Right hindlimb (tissue), 1 donor: ENCODE measurements at places on chromosomes 6 and 20.
A peak's percentile ranks its signal among the peaks of the same experiment; 100 is the strongest.

DNA sequence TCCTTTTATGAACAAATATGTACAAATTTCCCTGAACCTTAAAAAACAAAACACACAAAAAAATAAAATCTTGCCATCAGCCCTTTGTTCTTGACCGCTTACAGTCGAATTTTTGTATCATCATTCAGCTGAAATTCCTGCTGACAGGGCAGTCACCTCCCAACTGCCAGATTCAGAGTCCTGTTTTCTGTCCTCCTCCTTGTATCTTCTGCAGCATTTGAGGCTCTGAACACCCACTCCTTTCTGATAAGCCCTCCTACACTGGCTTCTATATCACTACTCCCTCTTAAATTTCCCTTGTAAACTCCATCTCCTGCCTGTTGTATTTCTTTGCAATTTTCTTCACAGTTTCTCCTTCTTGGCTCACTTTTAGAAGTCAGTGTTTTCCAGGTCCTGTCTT lies 77.8 kb upstream of the CCN6 start:
- DNase-seq: no peak

DNA sequence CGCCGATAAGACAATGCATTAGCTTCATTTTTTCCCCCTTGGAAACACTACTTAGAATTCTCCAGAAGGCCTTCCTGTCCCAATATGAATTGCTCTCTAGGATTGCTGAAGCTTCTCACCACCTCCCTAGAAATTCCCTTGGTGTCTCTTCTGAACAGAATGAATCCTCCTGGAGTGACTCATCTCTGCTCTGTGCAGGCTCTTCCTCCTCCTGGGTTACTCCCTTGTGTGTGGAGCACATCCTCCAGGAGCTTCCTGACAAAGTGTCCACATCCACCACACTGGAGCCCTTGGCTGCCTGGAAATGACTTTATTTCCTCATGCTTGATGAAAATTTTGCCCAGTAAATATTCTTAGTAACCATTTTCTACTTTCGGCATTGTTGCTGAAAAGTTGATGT lies 54.4 kb downstream of the DTNBP1 start:
- DNase-seq: no peak

DNA sequence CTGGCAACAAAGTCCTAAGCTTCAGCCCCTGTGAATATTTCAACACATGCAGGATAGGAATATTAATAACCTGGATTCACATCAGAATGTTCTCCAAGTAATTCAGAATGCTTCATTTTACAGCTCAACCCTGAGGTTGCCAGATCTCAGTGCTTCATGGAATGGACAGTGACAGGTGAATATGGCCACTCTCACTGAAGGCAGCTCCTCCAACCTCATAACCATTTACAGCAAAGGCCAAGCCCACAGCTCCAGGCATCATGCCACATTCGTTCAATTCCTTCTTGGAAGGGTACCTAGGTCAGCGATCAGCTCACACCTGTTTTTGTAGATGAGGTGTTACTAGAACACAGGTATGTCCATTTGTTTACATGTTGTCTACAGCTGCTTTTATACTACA lies 17.1 kb downstream of the CLIC5 start:
- no peak for DNase-seq

- no peak for DNase-seq
These were observed 5.2 kb upstream of the GOPC start for GRCh38 chr6:117607511-117607910.

- no peak for DNase-seq
These were observed 325.9 kb downstream of the PLCB1 start for GRCh38 chr20:8457978-8458377.

- DNase-seq: no peak
These were observed 809.6 kb downstream of the TENT5A start for GRCh38 chr6:80942911-80943310.

DNA sequence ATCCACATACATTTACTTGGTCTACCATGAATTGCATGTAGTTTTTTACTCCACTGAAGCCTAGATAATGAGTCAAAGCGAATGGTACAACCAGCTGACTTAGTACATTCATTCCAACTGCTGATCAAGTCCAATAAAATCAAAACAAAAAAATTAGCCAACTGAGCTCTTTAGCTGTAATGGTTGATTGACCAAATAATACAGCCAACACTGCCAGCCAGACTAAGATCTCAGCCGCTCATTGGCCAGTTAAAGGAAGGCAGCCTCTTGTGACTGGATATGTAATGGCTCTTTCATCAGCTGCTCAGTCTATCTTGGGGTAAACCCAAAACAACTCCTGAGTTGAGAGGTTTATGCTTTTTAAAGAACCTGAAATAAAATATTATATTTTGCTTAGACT lies 204.3 kb upstream of the RSPO3 start:
- no peak for DNase-seq

GRCh38 chr20:38725148-38725901 lies 1.0 kb downstream of the SLC32A1 start:
- DNase-seq: no peak

DNA sequence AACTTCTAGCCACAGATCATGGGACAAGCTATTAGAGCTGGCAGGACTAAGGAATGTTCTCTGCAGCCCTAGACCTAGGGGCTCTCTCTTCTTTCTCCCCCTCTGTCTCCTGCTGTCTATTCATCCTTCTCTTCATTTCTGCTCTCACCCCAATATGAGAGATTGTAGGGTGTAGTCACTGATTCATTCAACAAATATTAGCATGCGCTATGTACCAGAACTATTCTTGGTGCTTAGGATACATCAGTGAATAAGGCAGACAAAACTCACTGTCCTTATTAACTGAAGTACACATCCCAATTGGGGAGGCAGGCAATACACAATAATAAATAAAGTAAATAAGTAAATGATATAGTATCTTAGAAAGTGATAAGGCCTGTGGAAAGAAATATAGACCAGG lies 14.7 kb upstream of the SIRPB2 start:
- DNase-seq: no peak

DNA sequence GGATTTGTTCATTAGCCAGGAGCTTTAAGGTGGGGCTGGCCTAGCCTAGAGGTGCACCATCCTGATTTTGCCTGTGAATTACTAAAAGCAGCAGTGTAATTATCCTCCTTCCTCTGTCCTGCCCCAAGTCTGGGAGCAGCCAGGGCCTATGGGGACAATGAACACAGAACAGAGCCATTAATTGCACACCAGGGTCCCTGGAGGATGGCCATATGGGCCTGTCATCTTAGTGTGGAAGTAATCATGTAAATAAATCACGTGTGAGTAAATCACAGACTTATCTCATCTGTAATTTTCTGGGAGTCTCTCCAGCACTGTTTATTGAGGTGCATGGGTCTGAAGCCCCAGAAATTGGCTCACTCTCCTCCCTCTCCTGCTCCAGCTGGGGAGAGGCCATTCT lies 176.3 kb downstream of the LRFN2 start:
- no peak for DNase-seq

- peak; percentile 41 for DNase-seq
These were observed 20.4 kb upstream of the EFHC1 start for GRCh38 chr6:52399511-52400312.

GRCh38 chr6:139881236-139881635 lies 506.8 kb upstream of the CITED2 start:
- DNase-seq: no peak

DNA sequence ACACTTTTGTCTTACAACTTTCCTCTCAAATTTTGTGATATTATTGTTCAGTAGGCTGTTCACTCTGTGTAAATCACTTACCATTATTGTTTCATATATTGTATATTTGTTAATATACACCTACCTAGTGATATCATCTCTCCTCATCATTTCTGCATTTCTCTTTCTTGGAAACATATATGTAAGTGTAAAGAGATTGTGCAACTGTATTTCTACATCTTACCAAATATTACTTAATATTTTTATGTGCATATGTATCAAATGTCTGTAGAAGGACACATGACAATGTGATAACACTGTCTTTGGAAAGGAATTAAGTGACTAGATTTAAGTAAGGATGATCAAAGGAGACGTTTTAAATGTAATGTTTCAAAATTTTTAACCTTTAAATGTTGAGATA lies 30.2 kb downstream of the ZNF322 start:
- DNase-seq: no peak

- no peak for DNase-seq
These were observed 9.2 kb downstream of the ADRM1 start for GRCh38 chr20:62311832-62312661.

DNA sequence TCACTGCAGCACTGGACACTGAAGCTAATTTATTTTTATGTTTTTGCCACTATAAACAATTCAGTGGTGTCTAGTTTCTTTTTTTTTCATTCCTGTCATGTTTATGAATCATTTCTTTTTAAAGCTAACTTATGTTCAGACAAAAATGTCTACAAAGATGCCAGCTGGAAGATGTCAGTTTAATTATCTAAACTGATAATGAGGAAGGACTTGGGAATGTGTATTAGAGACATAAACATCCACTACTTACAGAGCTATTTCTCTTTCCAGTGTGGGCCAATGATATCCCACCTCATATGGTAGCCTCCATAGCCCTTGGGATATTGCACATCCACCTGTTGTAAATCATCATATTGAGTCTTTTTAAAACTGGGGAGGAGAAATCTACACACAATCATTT lies 132.1 kb upstream of the FAM184A start:
- DNase-seq: no peak

DNA sequence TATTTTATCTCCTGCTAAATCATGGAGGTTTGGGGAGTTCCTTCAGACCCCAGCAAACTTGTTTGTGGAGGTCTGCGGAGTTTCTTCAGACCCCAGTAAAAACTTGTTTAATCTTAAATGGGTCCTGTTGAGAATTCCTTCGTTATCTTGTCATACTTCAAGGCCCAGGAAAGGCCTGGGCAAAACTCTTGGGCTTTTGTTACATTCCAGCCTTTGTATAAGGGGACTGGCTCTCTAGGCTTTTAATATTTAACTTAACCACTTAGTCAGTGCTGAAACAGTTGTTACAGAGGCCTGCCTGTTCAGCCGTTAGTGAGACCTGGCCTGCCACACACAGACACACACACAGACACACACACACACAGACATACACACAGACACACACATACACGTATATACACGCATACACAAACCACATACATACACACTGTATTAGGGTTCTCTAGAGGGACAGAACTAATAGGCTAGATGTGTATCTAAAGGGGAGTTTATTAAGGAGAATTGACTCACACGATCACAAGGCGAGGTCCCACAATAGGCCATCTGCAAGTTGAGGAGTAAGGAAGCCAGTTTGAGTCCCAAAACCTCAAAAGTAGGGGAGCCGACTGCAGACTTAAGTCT lies 21.3 kb upstream of the CST3 start:
- DNase-seq: no peak

DNA sequence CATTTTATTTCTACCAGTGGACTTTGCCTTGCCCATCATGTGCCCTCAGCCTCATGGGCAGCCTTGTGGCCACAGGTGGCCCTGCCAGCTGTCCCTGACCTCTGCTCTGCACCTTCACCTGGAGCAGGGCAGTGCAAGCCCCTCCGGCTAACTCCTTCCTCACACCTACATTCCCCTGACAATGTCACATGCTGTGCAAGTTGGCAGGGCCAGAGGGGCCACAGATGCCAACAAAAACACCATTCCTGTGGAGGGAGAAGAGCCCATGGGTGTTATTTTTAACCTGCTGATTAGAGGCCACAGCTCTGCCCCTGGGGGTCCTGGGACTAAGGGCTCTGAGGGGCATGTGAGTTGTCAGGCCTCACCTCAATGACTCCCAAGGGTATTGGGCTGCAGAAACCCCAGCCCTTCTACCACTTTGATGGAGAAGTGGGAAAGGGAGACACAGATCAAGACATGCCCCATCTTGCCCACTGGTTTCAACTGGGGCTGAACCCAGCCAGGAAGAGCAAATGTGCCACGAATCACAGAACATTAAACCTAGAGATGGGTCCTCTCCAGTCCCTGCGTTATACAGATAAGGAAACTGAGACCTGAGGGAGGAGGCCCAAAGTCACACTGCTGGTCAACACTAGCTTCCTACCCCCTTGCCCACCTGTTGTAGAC lies 65.0 kb downstream of the MRPL14 start:
- no peak for DNase-seq

DNA sequence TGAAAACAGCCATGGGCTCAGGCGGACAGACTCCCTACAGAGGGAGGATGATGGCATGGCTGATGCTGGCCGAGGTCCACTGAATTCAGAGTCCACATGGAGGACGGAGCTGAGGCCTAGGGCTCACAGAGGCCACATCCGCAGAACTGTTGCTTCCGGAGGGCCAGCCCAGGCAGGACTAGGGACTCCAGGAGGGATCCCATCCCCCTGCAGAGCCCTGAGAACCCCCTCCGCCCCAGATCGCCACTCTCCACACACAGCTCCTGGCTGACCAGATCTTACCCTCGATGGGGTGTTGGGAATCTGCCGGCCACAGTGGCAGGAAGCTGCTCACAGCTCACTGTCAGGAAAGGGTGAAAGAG lies 399.2 kb downstream of the TAF4 start:
- no peak for DNase-seq

DNA sequence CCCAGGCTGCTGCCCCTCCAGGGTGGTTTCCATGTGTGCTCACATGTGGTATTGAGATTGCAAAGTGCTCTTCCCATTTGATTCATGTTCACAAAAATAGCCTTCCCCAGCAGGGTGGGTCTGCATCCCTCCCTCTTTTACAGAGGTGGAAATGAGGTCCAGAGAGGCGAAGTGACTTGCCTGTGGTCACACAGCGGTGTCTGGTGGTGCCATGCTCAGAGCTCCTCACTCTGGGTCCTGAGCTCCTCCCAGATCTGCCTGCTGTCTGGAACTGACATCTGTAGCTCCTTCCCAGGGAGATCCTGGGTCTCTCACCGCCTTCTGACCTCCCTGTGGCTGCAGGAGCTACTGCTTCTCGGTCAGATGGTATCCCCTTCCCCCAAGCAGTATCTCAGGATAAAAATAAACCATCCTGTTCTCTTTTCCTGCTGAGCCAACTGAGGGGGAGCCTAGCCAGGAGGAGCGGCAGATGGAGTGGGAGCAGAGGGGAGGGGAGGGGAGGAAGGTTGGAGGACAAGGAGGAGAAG lies 11.9 kb downstream of the CD40 start:
- no peak for DNase-seq

- DNase-seq: no peak
These were observed 11.1 kb downstream of the NRN1 start for GRCh38 chr6:5995658-5995948.

GRCh38 chr20:21109144-21109543 lies 3.0 kb upstream of the LINC00237 start:
- DNase-seq: no peak

GRCh38 chr6:154502553-154502952 lies 7.9 kb downstream of the CNKSR3 start:
- DNase-seq: no peak

DNA sequence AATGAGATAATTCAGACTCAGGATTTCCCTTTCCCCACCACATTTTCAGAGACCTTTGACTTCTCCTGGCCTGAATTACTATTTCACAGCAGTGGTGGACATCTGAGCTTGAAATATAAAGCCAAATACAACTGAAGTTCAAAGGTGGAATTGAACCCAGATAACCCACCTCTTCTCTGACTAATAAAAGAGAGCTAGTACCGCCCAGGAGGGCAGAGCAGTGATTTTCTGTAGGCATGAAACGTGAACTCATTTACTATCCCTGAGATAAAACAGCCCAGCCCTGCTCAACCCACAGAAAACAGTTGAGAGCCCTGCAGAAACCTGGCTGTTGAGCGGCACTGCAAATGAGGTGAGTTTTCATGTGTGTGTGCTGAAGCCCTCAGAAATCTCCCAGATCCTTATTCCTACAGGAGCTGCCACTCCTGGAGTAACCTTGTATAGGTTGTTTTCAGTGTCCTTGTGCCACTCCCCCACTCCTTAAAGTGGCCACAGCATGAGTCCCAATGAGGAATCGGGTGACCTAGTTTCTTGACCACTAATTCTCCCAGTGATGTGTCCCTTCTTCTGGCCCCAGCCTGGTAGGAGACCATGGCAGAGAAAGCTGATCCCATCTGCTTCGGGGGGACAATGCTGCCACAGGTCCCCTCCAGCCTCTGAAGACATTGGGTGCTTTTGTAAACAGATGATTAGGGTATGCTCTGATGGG lies 99.2 kb downstream of the NOL4L start:
- no peak for DNase-seq
